ENCODE measurements at places on chromosomes 1 and 21. TPM values are rescaled to one million over a fixed set of nuclear protein-coding genes. Genes with fewer than 3 reads are reported as not detected.
A peak's percentile ranks its signal among the peaks of the same experiment; 100 is the strongest.

CTSS gene
- 9.3 TPM for total RNA-seq

FCRL6 gene
- total RNA-seq, result not detected

ZNF648 gene
- not detected for total RNA-seq

ETV3L gene
- total RNA-seq, result not detected

TNNT2 gene
- not detected for total RNA-seq

CFHR4 gene
- not detected for total RNA-seq

MYBPH gene
- total RNA-seq, result not detected

KCNE2 gene
- total RNA-seq, result not detected

DNA sequence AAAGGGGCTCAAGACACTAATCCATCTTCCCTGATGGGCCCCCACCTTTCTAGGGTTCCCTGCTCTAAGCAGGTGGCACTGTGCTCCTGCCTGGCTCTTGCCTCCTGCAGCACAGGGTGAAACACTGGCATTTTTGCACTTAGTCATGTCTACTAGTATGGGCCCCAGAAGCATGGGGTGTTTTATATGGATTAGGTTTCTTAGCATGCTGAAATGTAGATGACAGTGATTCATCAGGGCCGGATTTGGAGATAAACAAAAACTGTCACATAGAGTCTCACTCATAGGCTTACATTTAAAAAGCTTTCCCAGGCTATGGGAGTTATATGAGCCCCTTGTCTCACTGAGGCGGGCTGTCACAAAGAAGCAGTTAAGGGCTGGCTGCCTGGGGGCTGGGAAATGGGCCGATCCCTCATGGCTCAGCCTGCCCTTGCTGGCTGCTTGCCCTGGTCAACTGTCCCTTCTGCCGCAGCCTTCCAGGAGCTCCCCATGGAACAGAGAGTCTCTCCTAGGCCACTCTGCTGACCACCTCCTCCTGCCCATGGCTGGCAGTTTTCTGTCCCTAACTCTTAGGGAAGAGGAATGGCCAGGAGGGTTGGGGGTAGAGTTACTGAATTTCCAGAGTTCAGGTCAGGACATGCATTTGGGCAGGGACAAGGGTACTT is 6.5 kb downstream of the GALNT2 start:
- no peak for ATAC-seq

- peak; percentile 0 for ATAC-seq
Observed at GRCh38 chr1:23483321-23484252, at the start of gene ASAP3. TSS of gene ASAP3 (minus strand) at chr1:23484179. CDS start at chr1:23484133, 46 bp downstream.

- no peak for ATAC-seq
Observed at GRCh38 chr1:67745875-67746698, 61.1 kb downstream of the GADD45A start.

DNA sequence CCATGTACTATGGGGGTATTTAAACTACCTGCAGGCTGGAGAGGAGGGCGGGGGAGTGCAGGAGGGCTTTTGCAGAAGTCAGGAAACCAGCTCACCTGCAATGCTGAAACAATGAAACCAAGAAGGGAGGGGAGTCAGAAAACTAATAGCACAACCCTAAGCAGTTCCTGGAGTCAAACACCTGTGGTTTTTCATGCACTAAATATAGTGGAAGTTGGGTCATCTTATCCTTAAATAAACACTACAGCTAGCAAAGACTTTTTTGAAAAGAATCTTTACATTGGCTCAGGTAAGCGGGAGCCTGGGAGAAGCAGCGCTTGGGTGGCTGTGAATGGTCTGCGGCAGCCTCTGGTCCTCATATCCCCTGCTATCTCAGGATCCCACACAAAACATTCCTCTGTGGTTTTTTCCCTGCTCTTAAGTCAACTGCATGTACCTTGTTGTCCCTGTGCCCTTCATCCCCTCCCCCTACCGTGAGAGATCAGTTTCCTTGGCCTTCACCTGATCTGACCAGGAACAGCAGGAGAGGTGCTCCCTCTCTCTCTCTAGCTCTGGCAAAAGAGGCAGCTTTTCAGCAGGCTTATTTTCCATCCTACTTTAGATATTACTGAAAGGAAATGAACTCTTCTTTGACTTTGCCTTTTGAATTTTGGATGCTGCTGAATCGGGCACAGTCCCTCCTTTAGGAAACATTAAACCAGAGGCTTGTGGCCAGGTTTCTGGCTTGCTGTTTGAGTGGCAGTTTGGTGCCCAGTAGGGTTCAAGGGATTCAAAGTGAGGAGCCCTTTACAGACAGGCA is 26.6 kb downstream of the TENT5C start:
- no peak for ATAC-seq

GRCh38 chr1:244104309-244105060 is 53.4 kb downstream of the ZBTB18 start:
- ATAC-seq, result no peak

DNA sequence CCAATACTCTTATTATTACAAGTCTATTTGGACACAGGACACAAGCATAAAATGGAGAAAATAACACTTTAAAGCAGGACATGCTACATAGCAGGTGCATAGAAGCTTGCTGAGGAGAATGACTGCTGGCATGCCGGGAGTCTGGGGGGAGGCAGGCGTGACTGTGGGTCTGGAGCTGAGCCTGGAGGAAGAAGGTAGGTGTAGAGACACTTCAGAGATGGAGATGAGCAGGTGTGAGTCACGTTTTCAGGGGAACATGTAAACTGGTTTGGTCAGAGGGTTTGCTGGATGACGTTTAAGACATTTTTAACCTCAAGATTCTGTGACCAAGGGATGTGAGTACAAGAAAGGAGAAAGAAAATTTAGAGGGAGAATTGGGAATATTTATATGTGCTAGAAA is 24.5 kb downstream of the OSCP1 start:
- no peak for ATAC-seq

DNA sequence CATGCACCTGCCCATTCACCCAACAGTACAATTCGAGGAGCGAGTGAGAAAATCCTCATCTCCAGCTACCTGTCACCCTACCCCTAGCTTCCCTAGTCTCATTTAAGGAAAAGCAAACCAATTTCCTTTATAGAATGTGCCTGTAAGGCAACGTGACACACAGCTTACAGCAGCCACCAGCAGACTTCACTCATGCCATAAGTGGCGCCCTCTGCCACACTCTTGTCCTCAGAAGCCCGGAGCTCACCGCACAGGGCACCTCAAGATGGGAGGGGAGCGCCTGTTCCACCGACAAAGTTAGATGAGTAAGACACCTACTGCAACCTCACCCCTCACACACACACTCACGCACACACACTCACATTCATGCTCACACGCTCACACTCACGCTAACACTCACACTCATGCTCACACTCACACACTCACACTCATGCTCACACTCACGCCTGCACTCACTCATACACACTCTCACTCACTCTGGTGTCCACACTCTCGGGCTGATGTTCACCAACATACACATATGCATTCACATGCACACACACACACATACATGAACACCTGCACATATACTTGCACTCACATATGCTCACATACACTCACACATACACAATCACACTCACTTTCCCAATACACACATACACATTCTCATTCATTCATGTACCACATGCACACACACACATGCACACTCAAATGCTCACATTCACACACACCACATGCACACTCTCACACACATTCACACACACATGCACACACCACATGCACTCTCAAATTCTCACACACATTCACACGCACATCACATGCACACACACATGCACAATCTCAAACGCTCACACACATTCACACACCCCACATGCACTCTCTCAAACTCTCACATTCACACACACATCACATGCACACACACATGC is 170.7 kb downstream of the PSMG1 start:
- ATAC-seq, result no peak

DNA sequence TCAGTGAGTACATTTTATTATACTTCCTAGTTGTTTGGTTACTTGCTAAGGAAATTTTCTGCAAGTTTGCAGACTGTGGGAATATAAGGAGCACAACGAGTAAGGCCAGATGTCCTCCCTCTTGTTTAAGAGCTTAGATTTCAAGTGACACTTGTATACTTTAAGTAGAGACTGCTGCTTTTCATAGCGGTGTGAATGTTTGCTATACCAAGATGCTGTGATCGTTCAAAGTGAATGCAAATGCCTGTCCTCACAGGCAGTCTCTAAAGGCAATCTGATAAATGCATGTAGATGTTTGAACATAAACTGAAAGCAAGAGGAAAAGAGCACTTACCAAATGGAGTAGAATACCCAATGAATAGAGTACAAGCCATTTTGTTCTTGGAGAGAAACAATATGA is 226.4 kb downstream of the NRIP1 start:
- ATAC-seq, result no peak

GRCh38 chr1:59696421-59697115 is 118.2 kb upstream of the HOOK1 start:
- no peak for ATAC-seq

- no peak for ATAC-seq
Observed at GRCh38 chr21:45341779-45342178, 54.1 kb upstream of the POFUT2 start.

DNA sequence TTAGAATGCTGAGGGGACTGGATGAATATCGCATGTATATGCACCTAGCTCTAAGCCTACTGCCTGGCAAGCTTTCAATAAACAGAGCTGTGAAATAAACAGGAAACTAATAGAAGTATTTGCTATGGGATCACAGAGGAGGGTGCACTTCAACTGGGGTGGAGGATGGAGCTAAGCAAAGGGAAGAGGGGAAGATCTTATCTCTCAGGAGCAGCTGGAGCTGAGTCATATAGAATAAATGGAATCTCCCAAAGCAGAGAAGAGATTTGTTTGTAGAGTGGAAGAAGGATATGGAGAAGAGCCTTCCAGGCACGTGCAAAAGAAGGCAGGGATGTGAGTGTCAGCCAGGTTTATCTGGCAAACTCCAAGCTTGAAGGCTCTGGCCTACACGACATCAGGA is 17.0 kb upstream of the KCNA10 start:
- no peak for ATAC-seq

DNA sequence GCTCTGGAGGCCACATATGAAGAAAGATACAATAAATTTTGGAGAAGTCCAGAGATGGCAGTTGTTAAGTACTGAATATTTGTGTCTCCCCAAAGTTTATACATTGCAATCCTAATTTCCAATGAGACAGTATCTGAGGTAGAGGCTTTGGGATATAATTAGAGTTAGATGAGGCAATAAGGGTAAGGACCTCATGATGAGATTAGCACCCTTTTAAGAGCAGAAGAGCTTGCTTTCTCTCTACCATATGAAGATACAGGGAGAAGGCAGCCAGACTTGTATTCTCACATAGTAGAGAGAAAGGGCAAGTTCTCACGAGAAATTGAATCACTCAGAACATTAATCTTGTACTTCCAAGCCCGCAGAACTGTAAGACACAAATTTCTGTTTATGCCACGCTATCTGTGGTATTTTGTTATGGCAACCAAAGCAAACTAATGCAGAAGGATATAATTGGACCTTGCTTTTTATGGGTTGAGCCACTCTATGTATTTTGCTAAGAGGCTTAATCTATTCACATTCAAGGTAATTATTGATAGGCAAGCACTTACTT is 430.1 kb downstream of the KCNT2 start:
- no peak for ATAC-seq

- no peak for ATAC-seq
Observed at GRCh38 chr1:94909486-94909885, 17.4 kb downstream of the CNN3 start.

GRCh38 chr1:22711591-22712501 is 1.2 kb downstream of the EPHB2 start:
- no peak for ATAC-seq

GRCh38 chr21:8989721-8990325 is 1531.6 kb upstream of the TPTE start:
- ATAC-seq, result peak; percentile 5

GRCh38 chr1:89605692-89606091 is 27.2 kb upstream of the LRRC8C start:
- no peak for ATAC-seq

DNA sequence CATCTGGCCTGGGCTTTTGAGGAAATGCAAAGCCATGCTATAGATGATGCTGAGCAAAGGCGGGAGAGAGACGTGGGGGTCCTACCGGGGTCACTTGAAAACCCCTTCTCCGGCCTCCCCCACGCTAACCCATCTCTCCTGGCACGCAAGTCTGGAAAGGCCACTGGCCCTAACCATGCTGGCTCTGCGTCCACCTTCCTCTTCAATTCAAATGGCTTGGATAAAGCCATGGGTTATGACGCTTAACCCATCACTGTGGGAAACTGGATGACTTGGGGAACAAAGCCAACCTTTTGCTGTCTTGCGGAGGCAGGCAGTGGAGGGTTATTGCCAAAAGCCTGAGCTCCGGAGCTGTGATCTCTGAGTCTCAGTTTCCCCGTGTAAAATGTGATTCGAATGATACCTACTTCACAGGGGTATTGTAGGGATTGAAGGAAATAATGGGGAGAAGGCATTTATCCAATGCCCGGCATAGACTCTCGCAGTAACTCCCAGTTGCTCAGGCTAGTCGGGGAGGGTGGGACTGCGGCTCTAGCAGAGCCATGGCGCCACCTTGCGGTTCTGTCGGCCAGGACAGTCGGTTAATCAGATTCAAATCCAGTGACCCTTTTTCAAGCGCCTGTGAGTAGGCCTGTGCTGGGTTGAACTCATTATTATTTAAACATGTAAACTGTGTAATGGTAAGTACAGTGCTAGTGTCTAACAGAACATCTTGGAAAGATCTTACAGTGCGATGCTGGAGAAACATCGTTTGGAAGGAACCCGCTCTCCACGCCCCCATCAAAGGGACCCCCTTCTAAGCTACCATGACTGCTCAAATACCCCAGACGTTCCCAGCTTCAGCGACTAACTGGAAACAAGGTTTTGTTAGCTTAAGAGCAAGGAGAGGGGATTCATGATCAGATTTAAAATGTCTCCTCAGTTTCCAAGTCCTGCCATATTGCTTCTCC is 20.3 kb downstream of the NEK2 start:
- peak; percentile 93 for ATAC-seq

DNA sequence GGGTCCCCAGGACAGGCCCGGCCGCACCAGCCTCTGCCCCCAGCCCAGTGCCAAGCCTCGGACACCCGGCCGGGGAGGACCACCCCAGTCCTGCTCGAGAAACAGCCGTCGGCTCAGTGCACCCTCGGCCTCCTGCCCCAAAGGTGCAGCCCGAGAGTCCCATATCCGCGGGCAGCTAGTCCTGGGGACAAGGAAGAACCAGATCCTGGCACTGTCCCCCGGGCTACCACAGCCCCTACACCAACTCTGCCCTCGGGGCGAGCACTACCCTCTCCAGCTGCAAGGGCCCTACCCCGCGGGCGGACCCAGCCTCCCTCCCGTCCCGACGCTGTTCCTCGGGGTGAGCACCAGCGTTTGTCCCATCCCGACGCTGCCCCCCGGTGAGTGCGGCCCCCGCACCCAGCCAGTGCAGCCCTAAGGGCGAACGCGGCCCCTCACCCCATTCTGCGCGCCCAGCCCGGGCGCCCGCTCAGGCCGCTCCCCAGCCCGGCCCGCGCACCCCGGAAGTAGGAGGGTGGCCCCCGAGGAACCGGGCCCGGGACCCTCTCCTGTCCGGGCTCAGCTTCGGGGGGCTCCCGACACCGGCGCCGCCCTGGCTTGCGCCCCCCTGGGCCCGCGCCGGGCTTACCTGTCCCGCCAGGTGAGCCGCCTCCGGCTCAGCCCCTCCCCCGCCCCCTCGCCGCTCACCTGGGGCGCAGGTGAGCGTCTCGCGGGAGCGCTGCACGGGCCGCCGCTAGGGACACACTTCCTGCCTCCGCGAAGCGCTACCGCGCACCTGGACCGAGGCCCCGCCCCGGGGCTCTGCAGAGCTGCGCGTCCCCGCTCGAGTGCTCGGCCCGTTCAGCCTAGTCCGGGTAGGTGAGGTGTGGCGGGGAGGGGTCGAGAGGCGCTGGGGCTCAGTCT is at the start of gene KDF1:
Gene KDF1, minus strand, starts transcription at position 747 of the 903 bp plus-strand sequence. CDS start 8,088 bp downstream, outside the sequence.
- no peak for ATAC-seq

All from gastroesophageal sphincter (tissue), 4 donors.